Stimulated activated CD8-positive, alpha-beta memory T cell treated with anti-CD3 and anti-CD28 coated beads, Interleukin-4, amount 100 ng/mL, for 4 hours (primary cell): ENCODE measurements at places on chromosomes 16 and 17.

DNA sequence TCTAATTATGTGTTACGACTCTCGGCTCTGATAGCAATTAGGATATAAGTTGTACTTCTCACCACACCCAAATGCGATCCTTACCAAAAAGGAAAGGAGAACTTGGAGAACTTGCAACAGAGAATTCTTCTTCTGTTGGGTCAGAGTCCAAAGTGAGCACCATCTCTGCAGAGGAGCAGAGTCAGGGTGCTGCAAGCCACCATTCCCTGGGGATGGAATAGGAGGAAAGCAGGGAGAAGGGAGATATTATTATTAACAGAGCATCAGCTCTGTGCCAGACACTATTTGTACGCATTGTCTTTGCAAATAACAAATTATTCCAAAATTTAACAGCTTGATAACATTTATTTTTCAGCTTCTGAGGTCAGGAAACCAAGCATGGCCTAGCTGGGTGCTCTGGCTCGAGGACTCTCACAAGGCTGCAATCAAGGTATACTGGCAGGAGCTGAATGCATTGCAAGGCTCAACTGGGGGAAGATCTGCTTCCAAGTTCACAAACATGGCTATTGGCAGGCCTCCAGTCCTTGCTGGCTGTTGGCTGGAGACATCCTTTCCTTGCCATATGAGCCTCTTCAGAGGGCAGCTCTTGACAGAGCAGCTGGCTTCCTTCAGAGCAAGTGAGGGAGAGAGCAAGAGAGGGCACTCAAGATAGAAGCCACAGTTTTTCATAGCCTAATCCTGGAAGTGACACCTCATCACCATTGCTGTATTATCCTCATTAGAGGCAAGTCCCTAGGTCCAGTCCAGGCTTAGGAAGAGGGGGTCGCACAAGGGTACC lies 296.2 kb upstream of the CDH5 start:
- no peak for DNase-seq

DNA sequence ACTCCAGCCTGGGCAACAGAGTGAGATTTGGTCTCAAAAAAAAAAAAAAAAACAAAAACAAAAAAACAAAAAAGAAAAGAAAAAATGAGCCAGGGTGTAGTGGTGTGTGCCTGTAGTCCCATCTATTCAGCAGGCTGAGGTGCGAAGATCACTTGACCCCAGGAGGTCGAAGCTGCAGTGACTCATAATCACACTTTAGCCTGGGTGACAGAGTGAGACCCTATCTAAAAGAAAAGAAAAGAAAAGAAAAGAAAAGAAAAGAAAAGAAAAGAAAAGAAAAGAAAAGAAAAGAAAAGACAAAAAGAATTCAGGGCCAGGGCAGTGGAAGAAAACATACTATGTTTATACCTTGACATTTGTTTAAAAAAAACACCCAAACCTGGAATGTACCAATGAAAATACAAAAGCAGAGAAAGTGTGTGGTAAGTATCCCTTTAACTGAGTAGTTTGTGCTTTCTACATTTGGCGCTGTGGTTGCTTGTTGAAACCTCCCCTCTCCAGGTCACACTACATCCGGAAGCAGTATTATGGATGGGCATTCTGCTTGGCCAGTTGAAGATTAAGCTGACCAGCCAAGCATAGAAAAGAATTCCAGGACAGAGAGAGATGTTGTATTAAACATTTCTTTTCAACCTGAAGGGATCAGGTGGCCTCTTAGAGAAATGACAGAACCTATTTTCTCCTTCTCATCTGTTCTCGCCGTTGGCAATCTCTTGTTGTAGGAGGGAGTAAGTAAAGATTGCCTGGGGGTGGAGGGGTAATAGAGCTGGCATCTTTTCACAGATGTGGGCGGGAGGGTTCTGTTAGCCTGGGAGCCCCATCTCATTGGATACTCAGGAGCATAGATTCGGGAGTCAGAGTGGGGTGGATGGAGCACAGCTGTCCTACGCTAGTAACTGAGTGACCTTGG lies 12.1 kb upstream of the PRKCB start:
- DNase-seq: no peak

DNA sequence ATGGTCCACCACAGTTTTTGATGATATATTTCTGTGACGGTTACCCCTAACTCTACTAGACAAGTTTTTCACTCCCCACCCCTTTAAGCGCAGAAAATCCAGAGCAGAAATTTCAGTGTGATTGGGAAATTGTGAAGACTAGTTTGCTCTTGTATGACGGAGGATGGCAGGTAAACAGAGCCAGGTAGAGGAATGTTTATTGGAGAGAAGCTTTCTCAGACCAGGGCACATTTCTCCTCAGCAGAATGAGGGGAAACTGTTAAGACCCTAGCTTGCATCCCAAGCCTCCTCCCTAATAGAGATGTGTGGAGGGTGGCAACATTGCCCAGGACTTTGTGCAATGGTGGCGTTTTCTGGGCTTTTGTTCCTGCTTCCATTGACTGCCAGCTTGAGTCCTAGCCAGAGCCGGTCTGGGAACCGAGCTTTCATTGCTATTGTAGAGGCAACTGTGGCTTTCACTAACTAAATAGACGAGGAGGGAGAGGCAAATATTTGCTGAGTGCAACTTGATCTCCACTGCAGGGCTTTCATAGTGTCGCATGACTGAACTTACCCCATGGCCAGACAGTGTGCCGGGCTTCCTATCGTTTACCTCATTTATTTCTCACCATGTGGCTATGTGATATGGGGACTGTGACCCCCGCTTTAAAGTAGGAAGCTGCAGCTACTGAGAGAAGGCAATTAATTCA lies 159.6 kb upstream of the MPHOSPH6 start:
- no peak for DNase-seq

DNA sequence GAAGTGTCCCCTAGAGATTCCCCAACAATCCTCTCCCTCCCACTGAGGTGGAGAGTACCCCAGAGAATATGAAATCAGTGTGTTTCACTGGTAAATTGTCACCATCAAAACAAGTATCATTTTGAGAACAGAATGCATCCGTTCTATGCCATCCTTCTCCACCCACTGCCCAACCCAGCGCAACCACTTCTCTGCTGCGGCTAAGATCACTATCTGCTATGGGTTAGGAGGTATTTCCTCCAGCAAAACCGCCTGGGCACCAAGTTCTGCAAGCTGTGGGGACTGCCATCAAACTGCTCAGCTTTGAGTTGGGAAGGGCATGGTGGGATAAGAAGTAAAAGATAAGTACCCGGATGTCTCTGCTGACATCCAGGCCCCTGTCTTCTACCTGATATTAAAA lies 24.4 kb downstream of the CNTNAP1 start:
- peak; percentile 14 for DNase-seq

DNA sequence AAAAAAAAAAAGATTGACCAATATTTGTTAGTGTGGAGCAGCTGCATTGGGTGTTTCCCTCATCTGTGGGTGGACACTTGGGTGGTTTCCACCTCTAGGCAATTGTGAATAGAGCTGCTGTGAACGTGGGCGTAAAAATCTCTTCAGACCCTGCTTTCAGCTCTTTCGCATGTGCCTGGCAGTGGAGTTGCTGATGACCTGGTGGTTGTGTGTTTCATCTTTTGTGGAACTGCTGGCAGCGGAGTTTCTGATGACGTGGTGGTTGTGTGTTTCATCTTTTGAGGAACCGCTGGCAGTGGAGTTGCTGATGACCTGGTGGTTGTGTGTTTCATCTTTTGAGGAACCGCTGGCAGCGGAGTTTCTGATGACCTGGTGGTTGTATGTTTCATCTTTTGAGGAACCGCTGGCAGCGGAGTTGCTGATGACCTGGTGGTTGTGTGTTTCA lies 21.4 kb downstream of the ZC3H18 start:
- DNase-seq: peak; percentile 8

GRCh38 chr16:88967830-88968588 lies 9.0 kb downstream of the CBFA2T3 start:
- DNase-seq: no peak

- DNase-seq: peak; percentile 7
Measured at GRCh38 chr17:38428112-38428642, at the start of gene ARHGAP23. Gene ARHGAP23, plus strand, starts transcription at chr17:38428464. Its CDS starts 22 bp downstream, at chr17:38428486.

DNA sequence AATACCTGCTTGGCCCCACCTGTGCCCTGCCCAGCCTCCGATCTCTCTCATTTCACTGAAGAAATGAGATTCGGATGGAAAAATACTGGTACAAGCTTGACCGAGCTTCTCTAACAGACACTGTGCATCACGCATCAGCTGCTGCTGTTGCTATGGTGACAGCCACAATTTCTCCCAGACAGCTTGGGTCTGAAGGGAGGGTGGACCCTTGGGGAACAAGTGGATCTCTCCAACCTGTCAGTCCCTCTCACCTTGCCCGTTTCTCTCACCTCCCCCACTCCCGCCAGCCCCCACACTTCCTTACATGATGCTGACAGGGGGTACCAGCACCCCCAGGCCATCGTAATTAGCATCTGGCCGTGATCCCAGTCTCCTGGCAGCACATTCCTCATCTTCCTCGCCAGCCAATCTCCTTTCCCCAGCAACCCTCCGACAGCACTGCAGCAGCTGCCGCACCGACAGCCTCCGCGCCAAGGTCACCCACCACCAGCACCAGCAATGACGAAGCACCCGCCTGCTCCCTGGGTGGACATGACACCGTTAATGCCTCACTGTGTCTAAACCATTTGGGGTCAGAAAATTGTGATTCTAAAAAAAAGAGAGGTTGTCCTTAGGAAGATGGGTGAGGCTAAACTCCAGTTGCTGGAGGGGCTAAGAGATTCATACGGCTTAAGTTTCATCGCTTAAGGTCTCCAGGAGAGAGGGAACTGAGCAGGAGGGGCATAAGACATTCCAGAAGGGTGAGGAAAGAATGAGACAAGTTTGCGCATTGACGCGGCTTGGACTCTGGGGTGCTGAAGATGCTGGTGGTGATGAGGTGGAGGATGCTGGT lies 58.6 kb upstream of the TNRC6A start:
- no peak for DNase-seq

DNA sequence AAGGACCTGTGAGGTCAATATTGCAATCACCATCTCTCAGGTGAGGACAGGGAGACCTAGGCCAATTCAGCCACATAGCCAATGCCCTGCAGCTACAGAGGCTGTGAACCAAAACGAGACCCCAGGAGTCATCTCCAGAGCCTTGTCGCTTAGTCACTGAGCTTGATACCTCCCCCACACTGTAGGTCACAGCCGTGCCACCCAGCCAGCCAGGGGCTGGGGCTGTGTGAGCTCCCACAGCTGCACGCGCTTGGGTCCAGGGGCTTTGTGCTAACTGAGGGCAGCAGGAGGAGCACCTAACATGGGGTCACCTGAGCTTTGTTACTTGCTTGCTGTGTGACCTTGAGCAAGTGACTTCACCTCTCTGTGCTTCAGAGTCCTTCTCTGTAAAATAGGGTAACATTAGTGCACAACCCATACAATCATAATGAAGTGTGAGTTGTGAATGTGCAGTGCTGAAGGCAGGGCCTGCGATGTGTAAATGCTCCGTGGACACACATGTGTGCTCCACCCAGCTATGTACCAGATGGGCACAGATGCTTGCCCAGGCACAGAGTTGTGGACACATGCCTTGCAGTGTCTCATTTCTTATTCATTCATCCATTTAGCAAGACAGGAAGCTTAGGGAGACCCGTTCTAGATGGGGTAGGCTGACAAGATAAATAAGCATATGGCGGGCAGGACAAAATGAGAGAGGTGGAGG lies 25.9 kb downstream of the SBK1 start:
- DNase-seq: no peak

DNA sequence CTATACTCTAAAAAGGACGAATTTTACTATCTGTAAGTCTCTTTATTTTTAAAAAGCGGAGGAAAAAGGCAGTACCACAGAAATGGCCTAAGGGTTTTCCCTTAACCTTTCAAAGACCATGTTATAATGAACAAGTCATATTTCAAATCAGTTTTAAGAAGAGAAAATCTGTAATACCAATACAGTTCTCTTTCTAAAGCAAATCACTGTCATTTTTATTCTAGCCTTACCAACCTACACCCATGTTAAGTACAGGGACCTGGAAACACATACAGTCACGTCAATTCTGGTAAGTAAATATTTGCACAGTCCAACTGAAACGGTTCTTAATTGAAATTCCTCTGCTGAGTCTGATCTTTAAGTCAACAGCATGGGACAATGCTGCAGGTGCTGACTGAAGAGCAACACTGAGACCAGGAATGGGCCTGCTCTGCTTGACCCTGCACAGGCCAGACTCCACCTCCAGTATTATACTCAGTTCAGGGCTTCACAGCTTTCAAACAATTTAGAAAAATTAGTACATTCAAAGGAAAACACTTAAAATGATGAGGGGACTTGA lies 20.2 kb downstream of the MBTPS1 start:
- DNase-seq: no peak

GRCh38 chr17:57210224-57210553 lies 46.1 kb upstream of the MSI2 start:
- DNase-seq: no peak
